Esophagus muscularis mucosa (tissue), 4 donors: ENCODE measurements at places on chromosomes 5 and 9. TPM values are rescaled to one million over a fixed set of nuclear protein-coding genes. Genes with fewer than 3 reads are reported as not detected.

DNA sequence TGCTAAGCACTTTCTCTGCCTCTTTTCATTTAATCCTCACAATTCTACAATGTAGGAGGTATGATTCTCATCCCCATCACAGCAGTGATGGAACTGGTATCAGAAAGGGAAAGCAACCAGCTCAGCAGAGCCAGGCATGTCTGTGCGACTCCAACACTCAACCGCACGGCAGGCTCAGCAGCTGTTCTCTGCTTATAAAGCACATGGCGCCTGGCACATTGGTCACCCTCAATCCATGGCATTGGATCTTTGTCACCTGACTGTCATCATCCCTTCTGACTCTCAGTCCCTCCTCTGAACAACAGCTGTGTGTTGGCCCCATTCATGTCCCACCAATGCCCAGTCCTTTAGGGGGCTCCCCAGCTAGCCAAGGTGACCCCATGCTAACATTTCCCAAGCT is 45.1 kb upstream of the HAND1 start:
- H3K27ac ChIP-seq = no peak overlapping the region
- no peaks in the 10 kb centered on the region for H3K36me3 ChIP-seq
- peaks cover 7% of the 10 kb centered on the region for H3K4me1 ChIP-seq
- no peak overlapping the region for H3K4me3 ChIP-seq
- H3K27me3 ChIP-seq = peaks cover 8% of the 10 kb centered on the region

GRCh38 chr5:4901305-4901811 is 238.8 kb upstream of the ADAMTS16 start:
- no peaks in the 10 kb centered on the region for H3K36me3 ChIP-seq
- no peak overlapping the region for H3K27ac ChIP-seq
- H3K27me3 ChIP-seq = no peaks in the 10 kb centered on the region
- H3K4me1 ChIP-seq = peaks cover 9% of the 10 kb centered on the region

The SAXO1 gene
- not detected for total RNA-seq

GRCh38 chr5:156476678-156477077 is 149.7 kb downstream of the SGCD start:
- H3K4me1 ChIP-seq = peaks cover 44% of the 10 kb centered on the region
- H3K36me3 ChIP-seq = no peaks in the 10 kb centered on the region
- H3K27ac ChIP-seq = peak overlapping the region; percentile 63
- no peak overlapping the region for H3K4me3 ChIP-seq
- H3K27me3 ChIP-seq = no peaks in the 10 kb centered on the region

The HSD17B4 gene
- 71.6 TPM for total RNA-seq

GRCh38 chr9:16572005-16572734 is 298.3 kb downstream of the BNC2 start:
- no peak for DNase-seq
- H3K27me3 ChIP-seq = no peaks in the 10 kb centered on the region
- H3K4me1 ChIP-seq = no peaks in the 10 kb centered on the region
- H3K27ac ChIP-seq = no peak overlapping the region

The PCDHB5 gene
- 4.2 TPM for total RNA-seq

DNA sequence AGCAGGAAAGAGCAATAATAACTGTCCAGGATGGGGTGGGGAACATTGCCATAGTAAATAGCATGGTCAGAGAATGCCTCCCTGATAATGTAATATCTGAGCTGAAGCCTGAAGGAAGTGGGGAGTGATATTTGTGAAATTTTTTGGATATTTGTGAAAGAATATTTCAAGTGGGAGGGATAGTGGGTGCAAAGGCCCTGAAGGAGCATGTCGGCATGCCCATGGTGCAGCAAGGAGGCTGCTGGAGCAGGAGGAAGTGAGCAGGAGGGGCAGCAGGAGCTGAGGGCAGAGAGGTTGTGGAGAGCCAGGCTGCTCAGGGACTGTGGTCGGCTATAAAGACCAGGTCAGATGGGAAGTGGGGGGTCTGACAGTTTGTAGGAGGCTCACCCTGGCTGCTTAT is 21.1 kb upstream of the PDE8B start:
- peaks cover 4% of the 10 kb centered on the region for H3K27me3 ChIP-seq
- no peaks in the 10 kb centered on the region for H3K36me3 ChIP-seq
- H3K4me1 ChIP-seq = no peaks in the 10 kb centered on the region
- no peak for DNase-seq
- H3K4me3 ChIP-seq = no peak overlapping the region

The UGCG gene
- 40.6 TPM for total RNA-seq

The IL7R gene
- 4.0 TPM for total RNA-seq

GRCh38 chr5:145853781-145854376 is 18.7 kb upstream of the PRELID2 start:
- no peaks in the 10 kb centered on the region for H3K36me3 ChIP-seq
- DNase-seq = no peak
- peaks cover 15% of the 10 kb centered on the region for H3K4me1 ChIP-seq
- H3K4me3 ChIP-seq = no peak overlapping the region

- DNase-seq = no peak
- H3K36me3 ChIP-seq = no peaks in the 10 kb centered on the region
- no peak overlapping the region for H3K27ac ChIP-seq
- no peaks in the 10 kb centered on the region for H3K27me3 ChIP-seq
- no peak overlapping the region for H3K4me3 ChIP-seq
- H3K4me1 ChIP-seq = peaks cover 79% of the 10 kb centered on the region
These were observed 59.8 kb downstream of the PTCD2 start for GRCh38 chr5:72379936-72380335.

The FOXD4 gene
- total RNA-seq = 0.33 TPM

- no peaks in the 10 kb centered on the region for H3K27me3 ChIP-seq
- H3K4me1 ChIP-seq = no peaks in the 10 kb centered on the region
- H3K27ac ChIP-seq = no peak overlapping the region
- H3K36me3 ChIP-seq = no peaks in the 10 kb centered on the region
These were observed 456.0 kb upstream of the MEF2C start for GRCh38 chr5:89338935-89339334.

GRCh38 chr9:91241909-91242308 is 119.8 kb downstream of the AUH start:
- H3K4me1 ChIP-seq = peaks cover 6% of the 10 kb centered on the region
- no peak overlapping the region for H3K4me3 ChIP-seq
- no peak overlapping the region for H3K27ac ChIP-seq
- H3K36me3 ChIP-seq = no peaks in the 10 kb centered on the region
- no peak for DNase-seq

DNA sequence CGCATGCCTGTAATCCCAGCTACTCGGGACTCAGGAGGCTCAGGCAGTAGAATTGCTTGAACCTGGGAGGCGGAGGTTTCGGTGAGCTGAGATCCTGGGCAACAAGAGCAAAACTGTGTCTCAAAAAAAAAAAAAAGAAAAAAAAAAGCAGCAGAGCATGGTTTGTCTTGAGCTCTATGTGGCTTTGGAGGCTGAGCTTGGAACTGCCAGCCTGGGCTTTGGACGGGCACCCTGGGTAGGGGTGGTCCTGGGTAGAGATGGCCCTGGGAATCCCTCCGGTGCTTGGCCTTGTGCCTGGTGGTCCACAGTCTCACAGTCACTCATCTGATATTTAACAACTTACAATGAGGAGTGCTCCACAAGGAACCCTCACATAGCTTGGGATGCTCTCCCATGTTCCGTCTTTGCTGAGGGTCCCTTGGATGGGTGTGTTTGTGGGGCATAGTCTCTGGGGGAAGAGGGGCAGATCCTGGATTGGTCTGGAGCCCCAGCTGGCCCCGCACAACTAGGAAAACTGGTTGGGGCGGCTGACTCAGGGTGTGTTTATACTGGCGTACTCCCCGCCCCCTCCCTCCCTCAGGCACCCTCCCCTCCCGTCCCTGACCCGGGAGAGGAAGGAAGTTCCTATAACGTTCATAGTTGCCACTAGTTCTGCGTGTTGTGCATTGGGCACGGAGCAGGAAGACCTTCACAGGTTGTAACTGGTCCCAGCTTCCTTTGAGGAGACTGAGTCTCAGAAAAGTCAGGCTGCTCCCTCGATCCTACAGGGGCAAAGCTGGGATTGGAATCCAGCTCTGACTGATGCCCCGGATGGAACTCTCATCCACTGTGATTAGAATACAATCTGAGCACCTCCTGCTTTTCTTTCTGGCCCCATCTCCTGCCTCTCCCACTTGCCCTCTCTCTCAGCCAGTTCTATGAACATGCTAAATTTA is 11.2 kb downstream of the IER5L start:
- H3K27me3 ChIP-seq = no peaks in the 10 kb centered on the region
- peak; percentile 95 for DNase-seq
- H3K27ac ChIP-seq = peak overlapping the region; percentile 83
- H3K4me1 ChIP-seq = peaks cover 47% of the 10 kb centered on the region

- DNase-seq = no peak
- H3K36me3 ChIP-seq = peaks cover 15% of the 10 kb centered on the region
- peaks cover 41% of the 10 kb centered on the region for H3K4me1 ChIP-seq
- H3K27me3 ChIP-seq = no peaks in the 10 kb centered on the region
These were observed 9.7 kb downstream of the PTGER4 start for GRCh38 chr5:40689438-40689837.
